ENCODE measurements at places on chromosomes 16 and 17. TPM values are rescaled to one million over a fixed set of nuclear protein-coding genes. Genes with fewer than 3 reads are reported as not detected.
A peak's percentile ranks its signal among the peaks of the same experiment; 100 is the strongest.

- no peak for DNase-seq
These were observed 184.6 kb upstream of the WSB1 start for GRCh38 chr17:27109346-27109745.

GRCh38 chr17:50198026-50198669 is 3.3 kb downstream of the COL1A1 start:
- no peak for DNase-seq

DNA sequence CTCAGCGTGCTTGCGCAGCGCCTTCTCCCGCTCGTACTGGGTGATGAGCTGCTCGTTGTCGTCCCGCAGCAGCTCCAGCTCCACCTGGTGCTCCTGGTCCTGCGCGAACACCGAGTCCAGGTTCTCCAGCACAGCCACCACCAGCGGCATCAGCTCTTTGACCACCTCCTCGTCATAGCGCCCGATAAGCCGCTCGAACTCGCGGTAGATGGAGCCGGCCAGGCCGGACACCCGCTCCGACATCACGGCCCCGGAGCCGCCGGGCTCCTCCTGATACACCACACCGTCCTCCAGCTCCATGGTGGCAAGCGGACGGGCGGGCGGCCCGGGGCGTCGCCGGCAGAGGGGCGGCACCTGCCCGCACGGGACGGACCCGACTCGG is 320 bp downstream of the SPAG9 start:
- DNase-seq: peak; percentile 38

- DNase-seq: no peak
These were observed 164.4 kb downstream of the C16orf78 start for GRCh38 chr16:49537924-49538459.

DNA sequence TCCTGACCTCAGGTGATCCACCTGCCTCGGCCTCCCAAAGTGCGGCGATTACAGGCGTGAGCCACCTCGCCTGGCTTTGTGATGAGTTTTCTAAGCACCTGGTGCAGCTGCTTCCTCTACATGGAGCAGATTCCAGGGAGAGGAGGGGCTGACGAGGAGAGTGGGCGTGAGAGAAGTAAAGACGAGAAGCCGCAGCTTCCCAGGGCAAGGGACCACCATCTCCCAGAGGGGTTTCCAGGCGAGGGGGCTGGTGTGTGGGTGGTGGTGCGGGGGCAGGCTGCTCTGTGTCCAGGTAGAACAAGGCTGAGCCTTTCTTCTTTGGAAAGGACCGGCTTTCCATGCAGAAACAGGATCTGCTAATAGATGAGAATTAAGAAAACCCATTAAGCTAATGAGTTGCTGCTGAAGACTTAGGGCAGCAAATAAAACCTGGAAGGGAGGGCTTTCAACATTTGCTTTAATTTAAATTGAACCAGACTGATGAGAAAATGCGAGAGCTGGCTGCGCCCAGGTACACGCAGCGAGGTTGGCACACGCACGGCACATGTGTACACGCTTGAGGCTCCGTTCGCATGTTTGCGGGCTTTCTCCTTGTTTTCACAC is 236.7 kb downstream of the RBFOX3 start:
- DNase-seq: no peak

- DNase-seq: peak; percentile 31
These were observed 80.4 kb downstream of the EFCAB5 start for GRCh38 chr17:30021708-30022317.

- no peak for DNase-seq
These were observed 82.2 kb downstream of the MRM3 start for GRCh38 chr17:864315-864714.

GRCh38 chr16:31471875-31472708 is at the start of gene TGFB1I1:
Gene TGFB1I1 (plus strand): TSS chr16:31472152. CDS start chr16:31472189, 37 bp downstream.
- no peak for DNase-seq

DNA sequence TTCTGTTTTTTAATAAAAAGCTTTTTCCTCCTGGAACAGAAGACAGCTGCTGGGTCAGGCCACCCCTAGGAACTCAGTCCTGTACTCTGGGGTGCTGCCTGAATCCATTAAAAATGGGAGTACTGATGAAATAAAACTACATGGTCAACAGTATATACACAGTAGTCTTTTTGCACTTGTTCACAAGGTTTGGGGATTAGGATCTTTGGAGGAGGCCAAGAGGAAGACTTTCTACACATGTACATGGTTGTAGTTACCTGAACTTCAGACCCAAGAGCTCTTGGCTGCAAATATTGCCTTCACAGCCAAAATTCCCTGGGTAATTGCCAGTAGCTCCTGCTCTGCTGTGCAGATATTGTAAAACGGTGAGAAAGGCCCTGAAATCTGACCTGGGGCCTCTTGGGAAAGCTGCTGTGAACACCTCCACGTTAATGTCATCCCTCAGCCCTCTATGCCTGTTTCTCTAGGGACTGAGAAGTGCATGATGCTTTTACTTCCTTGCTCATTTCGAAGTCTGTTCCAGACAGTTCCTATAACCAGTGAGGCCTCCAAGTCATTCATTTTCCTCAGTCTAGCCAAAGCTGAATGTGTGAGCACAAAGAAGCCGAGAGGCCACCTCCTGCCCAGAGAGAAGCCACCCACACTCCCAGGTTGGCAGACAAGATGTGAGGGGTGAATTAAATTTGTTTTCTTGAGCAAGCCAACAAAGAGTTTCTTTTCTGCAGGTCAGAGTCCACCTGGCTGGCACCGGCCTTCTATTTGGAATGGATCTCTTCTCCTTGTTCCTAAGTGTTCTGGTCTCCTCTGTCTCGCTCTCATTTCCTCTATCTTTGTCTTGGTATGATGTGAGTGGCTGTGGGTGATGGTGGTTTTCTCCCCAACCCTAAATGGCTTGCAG is 15.9 kb downstream of the ANKRD40 start:
- DNase-seq: no peak

GRCh38 chr16:16045296-16045695 is 95.9 kb downstream of the ABCC1 start:
- peak; percentile 82 for DNase-seq

DNA sequence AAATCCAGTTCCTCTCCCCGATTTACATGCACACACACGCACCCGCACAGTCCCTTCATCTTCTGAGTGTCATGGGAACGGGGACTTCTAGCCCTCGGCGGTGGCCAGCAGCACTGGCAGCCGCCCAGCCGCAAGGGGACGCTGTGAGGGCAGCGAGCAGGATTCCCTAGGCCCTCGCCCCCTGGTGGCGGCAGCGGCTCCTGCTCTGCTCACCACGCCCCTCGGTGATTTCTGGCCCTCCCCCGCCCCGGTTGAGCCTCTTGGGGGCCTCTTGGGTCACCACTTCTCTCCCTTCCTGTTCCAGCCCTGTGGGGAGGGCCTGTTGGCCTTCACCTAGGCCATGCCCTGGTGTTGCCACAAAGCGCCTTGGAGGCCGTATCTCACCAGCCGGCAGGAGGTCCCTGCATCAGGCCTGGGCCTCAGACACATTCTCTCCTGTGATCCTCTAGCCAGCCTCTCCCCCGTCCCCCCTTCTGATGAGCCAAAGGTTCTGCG is 75.2 kb upstream of the KSR1 start:
- no peak for DNase-seq

DNA sequence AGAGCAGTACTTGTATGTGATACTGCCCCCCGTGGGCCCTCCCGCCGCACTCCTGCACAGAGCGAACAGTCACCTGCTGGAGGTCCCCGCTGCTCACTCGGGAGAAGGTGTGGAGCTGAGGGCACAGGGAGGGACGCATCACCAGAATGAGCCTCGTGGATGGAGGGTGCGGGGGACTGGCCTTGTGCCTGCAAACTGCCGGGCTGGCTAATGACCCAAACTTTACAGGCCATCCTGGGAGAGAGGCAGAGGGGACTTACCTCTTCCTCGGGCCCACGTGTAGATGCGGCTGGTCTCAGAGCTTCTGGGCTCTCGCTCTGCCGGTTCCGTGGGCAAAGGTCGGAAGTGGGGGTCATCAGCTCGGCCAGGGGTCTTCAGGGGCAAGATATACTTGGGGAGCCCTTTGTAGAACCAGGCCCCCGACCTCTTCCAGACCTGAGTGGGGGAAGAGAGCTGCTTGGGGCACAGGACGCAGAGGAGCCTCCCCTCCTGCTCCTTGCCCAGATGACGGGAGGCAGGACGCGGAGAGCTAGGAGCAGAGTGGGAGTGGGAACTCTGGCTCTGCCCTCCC is 65.5 kb upstream of the DOC2B start:
- no peak for DNase-seq

DNA sequence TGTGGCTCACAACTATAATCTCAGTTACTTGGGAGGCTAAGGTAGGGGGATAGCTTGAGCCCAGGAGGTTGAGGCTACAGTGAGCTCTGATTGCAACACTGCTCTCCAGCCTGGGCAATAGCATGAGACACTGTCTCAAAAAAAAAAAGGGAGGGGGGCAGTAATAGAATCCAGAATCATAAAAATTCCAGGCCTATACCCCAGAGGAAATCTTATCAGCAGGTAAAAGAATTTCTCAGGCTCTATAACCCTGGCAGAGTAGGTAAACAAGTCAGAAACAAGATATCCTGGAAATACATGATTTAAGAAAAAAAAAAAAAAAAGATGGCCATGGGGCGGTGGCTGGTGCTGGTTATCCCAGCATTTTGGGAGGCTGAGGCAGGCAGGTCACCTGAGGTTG is 12.9 kb downstream of the SPAG9 start:
- no peak for DNase-seq

DNA sequence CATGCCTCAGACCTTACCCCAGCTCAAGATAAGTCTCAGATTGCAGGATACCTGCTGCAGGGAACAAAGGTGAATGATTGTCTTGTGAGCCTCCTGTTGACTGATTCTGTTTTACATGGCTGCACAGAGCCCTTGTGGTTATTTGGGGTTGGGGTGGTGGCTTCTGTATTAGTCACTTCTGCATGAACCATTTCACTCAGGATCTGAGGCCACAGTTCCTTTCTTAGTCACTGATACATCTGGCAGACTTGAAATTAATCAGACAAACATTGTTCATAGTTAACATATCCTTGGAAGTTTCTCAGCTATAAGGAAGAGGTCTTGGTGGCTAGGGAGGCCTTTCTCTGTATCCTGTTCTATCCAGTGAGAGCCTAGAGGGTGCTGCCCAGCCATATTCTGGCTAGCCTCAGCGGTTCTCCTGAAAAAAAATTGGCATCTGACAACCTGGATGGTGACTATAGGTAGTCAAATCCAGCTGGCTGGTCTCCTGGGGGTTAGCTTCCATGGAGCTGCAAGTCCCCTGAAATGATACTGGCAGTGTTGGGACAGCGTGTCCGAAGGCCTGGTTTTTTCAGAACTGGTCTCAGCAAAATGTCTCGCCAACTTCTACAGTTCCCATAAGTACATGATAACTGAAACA is 8.4 kb upstream of the PLK1 start:
- DNase-seq: peak; percentile 57

DNA sequence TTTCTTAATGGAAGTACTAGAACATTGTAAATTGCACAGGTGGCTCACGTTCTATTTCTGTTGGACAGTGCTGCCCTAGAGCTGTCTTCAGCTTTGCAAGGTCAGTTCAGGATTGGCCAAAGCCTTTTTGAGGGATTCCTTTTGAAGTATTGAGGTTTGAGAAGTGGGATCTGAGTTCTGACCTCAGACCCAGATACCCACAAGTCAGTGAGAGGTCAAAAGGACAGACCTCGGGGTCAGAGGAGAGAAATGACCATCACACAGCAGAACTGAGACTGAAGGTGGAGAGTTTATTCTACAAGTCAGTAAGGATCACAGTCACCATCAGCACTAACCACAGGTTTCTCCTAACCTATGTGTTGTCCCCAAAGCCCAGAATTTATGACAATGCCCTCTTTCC is 1.7 kb downstream of the ACSM5 start:
- DNase-seq: no peak

GRCh38 chr16:19014461-19014860 is 30.7 kb downstream of the TMC7 start:
- DNase-seq: no peak

GRCh38 chr17:41009301-41009760 is 403 bp upstream of the KRTAP3-1 start:
- DNase-seq: no peak

DNA sequence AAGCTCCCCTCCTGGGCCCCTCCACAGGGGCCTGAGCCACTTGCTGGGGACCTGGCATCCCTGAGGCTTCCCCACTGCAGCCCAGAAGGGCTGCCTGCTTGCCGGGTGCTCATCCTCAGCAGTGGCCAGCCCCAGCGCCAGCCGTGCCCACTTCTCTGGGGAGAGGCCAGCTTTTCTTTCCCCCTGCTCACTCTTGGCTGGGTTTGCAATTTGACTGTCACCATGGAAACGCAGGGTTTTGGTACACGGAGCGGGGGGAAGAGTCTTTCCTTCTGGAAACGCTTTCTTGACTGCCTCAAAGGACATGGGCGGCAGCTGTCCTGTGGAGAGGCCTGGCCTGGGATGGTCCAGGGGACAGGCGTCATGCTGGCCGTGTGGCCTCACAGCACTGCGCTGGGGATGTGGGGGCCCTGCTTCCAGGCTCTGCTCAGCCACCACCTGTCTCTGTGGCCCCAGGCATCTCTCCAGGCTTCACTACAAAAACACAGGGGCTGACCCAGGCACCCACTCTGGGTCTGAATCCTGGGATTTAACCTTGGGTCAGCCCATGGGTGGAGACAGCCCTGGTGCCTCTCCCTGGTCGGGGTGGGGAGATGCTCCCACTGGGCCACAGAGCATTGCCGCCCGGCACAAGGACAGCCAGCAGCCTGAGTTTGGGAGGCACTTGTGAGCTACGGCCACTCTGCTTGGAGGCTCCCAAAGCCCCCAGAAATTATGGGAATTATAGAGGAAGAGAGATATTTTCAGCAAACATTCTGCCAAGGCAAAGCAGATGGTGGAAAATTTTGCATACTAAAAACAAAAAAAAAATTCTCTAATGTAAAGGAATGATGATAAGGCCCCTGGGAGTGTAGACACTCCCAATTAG is 45.9 kb upstream of the DOC2B start:
- no peak for DNase-seq

DNA sequence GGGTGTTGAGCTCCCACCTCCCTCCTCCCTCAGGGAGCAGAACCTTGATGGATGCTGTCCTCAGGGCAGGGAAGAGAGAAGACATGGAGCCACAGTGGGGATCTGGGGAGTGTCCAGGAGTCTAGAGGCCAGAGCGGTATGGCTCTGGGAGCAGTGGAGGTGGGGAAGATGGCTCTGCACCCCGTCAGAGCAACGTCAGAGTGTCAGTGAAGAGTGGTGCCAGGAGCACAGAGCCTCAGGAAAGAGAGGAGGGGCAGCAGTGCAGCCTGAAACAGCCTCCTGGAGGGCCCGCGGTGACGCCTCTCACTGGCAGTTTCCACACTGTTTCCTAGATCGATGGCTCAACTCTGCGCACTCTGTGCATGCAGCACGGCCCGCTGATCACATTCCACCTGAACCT is 23.2 kb upstream of the SLC5A11 start:
- DNase-seq: no peak

The MEIOC gene
- total RNA-seq: 0.24 TPM

The STH gene
- not detected for total RNA-seq

The ARL5C gene
- not detected for total RNA-seq

The NPIPA3 gene
- total RNA-seq: 4.0 TPM

The CDH1 gene
- 216 TPM for total RNA-seq

The MEIOB gene
- 0.61 TPM for total RNA-seq

The COX10 gene
- 16.0 TPM for total RNA-seq
